Right atrium auricular region (tissue), 2 donors: ENCODE measurements at places on chromosomes 2 and 18.

GRCh38 chr2:8684540-8684877 is 2.7 kb downstream of the ID2 start:
- no peak for DNase-seq

GRCh38 chr2:234686088-234686890 is 189.4 kb upstream of the ARL4C start:
- DNase-seq = peak; percentile 48

DNA sequence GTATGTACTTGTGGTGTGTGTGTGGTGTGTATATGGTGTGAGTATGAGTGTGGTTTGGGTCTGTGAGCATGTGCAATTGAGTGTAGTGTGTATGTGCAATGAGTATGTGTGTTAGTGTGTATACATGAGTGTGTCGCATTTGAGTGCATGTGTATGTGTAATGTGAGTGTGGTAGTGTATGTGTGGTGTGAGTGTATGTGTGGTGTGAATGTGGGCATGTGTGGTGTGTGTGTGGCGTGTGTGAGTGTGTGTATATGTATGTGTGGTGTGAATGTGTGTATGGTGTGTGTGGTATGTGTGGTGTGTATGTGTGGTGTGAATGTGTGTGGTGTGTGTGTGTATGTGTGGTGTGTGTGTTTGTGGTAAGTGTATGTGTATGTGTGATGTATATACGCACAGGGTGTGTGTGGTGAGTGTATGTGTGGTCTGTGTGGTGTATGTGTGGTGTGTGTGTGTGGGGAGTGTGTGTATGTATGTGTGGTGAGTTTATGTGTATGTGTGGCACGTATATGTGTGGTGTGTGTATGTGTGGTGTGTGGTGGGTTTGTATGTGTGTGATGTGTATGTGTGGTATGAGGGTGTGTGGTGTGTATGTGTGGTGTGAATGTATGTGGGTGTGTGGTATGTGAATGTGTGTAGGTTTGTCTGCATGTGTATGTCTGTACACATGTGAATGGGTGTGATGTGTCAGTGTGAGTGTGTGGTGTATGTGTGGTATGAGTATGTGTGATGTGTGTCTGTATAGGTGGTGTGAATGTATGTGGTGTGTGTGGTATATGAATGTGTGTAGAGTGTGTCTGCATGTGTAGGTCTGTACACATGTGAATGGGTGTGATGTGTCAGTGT is 123.4 kb downstream of the DOCK10 start:
- DNase-seq = no peak

DNA sequence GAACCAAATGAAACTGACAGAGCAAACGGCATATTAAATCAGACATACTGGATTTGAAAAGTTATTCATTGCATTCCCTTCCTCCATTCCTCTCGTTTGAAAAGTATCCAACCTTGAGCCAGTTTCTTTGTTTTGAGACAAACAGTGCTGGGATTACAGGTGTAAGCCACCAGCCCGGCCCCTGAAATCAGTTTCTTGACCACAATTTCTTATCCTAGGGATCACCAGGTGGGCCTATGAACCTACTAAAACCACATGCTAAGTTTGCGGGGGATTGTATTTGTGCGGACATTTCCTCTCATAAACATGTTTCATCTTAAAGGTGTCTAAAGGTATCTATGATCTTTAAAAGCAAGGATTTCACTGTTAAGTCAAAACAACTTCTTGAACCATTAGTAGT is 11.6 kb downstream of the PTPN2 start:
- no peak for DNase-seq

- DNase-seq = no peak
Observed at GRCh38 chr2:222268311-222268990, 30.3 kb downstream of the PAX3 start.

- DNase-seq = no peak
Observed at GRCh38 chr2:139077099-139077737, 297.0 kb upstream of the NXPH2 start.

GRCh38 chr18:76514573-76514972 is 19.5 kb upstream of the ZNF516 start:
- DNase-seq = no peak

GRCh38 chr2:207356567-207356966 is 173.2 kb upstream of the CREB1 start:
- DNase-seq = no peak

DNA sequence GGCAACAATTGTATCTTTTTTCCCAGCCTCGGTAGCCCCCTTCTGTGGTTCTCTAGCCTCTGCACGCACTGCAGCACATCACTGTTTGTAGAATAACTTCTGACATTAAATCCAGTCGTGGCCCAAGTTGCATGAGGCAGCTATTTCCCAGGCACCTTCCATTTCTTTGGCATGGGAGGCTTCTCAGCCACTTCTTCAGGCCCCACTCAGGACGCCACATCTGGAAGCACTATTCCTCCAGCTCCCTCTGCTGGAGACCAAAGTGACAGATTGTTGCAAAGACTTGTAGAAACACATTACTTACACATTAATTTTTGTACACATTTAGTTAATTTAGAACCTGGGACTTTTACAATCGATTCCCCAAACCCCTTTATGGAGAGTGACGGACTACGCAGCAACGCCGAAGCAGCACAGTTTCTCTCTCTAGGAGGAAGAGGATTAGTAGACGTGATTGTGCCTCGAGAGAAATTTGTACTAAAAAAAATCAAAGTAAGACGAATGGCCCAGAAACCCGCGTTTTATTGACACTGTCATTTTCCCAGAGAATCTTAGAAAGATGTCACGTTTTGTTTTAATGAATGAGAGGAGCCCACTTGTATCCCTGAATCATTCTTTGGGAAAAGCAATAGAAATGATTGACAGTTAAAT is 57.8 kb upstream of the RGPD5 start:
- peak; percentile 76 for DNase-seq

- DNase-seq = peak; percentile 18
Observed at GRCh38 chr2:71460056-71460455, 6.7 kb downstream of the DYSF start.

- DNase-seq = no peak
Observed at GRCh38 chr2:120964819-120965218, 229.2 kb downstream of the GLI2 start.

DNA sequence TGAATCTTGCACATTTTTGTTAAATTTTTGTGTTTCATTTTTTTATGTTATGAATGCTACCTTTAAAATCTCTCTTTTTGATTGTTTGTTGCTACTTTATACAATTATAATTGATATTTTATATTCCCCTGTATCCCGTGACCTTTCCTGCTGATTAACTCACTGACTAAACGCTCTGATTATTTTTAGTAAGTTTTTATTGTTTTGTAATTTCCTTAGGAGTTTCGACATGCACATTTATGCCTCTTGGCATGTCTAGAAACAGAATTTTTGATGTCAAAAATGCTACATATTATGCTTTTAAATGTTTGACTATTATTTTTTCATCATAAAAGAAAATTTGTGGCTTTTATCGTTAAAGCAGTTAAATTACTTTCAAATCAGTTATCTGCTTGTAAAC is 1131.6 kb upstream of the TMEFF2 start:
- no peak for DNase-seq

DNA sequence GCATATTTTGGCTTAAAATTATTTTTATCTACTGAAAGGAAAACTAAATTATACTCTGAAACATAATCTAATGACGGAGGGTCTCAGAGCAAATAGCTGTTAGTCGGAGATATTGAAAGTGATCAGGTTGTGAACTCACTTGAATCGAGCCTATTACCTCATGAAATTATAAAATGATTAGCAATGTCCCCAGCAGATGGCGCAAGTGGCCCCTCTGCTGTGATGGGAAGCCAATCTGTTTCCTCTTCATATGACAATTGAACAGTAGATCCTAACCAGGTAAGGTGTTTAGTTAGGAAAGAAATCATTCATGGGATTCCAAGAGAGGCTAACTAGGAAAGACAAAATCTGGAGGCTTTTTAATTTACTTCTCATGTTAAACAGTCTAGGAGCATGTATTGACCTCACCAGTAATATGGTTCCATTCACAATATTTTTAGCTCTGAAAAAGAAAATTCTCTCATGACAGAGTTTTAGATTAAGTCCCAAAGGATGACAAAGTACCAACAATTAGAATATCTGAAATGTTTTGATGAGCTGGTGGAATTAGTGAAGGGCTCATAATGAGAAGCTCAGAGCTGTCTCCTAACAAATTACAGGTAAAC is 29.9 kb upstream of the MPPE1 start:
- peak; percentile 88 for DNase-seq

DNA sequence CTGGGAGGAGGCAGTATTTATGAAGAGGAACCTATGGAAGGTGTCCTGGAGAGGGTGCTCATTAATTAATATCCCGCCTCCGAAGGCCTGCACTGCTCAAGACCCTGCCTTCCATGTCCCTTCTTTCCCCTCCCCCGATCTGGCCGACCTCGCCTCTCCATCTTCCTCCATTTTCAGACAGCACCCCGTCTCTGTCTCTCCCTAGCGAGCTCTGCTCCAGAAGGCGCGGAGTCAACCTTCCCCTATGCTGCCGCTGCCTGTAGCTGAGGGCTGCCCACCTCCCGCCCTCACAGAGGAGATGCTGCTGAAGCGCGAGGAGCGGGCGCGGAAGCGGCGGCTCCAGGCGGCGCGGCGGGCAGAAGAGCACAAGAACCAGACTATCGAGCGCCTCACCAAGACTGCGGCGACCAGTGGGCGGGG is 1.1 kb upstream of the WBP1 start:
- DNase-seq = no peak

DNA sequence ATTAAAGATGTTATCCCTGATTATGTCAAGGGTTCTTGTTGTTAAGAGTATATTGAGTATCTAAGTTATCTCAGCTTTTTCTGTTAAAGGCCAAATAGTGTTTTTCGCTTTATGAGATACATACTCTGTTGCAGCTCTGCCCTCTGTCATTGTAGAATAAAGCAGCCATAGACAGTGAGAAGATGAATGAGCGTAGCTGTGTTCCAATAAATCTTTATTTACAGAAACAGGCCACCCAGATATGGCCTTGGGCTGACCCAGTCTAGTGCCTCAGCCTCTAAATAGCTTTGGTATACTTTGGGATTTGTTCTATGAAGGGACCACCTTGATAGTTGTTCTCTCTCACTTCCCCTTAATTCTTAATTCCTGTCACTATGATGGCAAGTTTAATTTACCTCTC is 72.8 kb upstream of the EML6 start:
- DNase-seq = no peak

- no peak for DNase-seq
Observed at GRCh38 chr2:121567957-121568409, 37.3 kb downstream of the RNU4ATAC start.

DNA sequence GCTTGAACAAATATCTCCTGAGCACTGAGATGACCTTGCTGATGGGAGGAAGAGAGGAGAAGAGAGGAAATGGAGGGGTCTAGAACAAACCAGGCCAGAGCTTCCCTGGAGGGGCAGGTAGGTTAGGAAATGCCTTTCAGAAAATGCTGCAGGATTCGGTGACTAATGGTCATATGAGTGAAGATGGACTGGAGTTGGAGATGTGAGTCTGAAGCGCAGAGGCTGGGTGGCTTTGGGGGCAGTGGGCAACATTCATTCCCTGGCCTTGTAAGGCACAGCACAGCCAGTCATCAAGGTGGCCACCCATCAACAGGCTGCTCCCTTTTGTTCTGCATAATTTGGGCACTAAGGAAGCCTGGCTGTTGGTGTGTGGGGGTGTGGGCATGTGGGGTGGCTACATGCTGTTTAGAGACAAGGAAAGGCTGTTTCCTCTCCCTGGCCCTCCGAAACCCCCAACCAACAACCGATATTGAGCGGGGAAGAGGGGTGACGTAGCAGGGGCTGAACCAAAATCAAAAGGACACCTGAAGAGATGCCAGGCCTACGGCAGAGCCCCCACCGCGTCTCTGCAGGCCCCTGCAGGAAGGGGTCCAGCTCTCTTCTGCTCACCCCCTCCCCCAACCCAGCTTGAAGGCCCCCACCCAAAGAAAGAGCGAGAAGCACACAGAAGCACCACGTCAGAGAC is 1.5 kb downstream of the SLC30A3 start:
- DNase-seq = no peak

DNA sequence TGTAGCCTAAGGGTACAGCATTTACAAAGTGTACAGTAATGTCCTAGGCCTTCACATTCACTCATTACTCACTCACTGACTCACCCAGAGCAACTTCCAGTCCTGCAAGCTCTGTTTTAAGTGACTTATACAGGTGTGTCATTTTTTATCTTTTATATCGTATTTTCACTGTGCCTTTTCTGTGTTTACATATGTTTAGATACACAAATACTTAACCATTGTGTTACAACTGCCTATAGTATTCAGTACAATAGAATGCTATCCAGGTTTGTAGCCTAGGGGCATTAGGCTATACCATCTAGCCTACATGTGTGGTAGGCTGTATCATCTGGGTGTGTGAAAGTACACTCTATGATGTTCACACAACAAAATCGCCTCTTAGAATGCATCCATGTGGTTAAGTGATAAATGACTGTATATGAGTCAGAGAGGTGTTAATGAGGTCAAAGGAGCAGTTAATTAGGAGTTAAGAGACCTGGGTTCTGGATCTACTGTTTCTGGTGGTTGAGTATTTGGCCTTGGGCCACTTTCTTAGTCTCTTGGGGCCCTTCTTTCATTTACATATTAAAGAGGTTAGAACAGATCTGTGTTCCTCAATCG is 149.1 kb downstream of the GREB1L start:
- DNase-seq = no peak

DNA sequence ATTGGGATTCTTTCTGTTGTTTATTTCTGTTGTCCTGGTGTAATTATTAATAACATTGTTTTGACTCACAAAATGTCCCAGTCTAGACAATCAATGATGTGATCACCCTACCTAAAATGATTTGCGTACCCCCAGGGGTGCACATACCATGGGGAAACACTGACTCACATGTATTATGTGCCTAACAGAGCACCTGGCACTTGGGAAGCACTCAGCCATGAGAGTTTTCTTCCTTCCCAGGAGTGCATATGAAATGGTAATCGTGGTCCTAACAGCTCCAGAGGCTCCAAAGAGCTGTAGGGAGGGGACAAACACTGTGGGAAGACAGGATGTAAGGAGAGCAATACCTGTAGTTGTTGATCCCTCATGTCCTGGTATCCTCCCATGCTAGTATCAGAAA is 187.8 kb upstream of the ERBB4 start:
- DNase-seq = no peak

DNA sequence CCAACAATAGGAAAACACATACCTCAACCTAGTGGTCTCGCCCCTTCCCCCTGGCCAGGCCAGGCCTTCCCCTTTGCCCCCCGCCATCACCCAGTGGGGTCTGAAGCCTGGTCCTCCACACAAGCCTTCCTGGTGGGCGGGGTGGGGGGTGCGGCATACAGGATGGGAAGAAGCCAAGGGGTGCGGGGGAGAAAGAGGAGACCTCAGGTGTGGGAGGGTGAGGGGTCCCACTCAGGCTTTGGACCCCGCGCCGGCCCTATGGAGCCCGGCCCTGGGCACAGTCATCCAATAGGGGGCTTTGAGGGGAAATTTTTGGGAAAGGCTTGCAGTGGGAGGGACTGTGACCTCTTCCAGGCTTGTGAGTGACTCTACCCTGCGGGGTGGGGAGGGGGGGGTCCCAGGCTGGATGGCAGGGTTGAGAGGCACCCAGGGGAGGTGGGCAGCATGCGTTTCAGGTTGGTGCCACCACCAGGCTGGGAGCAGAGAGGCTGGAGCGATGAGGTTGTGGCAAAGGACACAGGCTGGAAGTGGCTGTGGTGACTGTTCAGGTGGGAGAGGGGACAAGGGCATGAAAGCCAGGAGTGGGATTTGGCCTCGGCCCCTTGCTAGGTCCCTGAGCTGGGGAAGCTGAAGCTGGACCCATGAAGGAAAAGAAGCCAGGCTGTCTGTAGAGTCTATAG is 1.3 kb downstream of the SLC66A3 start:
- DNase-seq = no peak
